ENCODE measurements at places on chromosomes 7 and 10.

- no peak for DNase-seq
Measured at GRCh38 chr10:76583711-76584161, 1053.9 kb downstream of the KCNMA1 start.

GRCh38 chr7:91837397-91838070 is 43.0 kb downstream of the MTERF1 start:
- DNase-seq: no peak

DNA sequence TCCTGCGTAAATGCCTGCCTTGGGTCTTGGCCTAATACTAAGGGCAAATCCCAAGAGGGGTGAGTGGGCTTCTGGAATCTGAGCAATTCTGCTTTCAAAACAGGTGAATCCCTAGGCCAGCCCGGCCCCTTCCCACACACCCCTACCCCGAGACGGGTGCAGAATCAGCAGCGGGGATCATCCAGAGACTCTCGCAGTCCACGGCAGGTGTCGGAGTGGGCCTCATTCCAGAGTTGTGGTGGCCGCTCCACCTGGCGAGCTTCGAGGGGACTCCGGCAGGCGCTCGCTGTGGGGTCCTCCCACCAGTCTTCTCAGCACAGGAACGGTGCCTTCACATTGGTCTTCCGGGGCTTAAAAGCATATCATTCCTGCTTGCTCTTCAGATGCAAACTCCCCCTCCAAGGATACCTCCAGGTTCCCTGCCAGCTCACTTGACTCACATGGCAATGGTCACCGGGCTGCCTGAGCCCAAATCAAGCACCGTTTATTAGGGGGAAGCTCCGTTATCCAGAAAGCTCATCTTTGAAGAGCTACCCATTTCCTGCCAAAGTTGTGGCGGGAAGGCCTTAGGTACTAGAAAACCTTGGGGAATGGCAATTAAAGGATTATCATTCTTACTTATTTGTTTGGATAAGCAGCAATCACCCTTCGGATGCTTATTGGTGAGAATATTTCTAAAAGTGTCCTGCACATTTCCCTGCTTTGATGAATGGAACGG is 67.6 kb downstream of the PRKAG2 start:
- DNase-seq: no peak

GRCh38 chr7:23369100-23369499 is 70.0 kb downstream of the MALSU1 start:
- no peak for DNase-seq

DNA sequence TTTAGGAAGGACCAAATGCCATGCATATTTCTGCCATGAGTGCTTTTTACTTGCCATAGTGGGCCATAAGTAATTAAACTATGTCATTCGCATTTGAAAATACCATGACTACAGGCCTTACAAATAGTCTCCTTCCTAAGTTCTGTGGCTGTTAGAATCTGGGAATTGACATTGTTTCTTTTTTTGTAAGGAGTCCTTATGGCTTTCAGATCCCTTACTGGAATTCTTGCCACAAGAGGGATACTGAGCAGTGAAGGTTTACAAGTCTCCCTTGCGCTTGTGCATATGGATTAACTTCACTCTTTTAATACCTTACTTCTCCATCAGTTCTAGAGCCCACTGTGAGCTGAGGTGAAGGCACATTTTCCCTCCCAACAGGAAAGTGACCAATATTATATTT is 166.0 kb downstream of the NRG3 start:
- no peak for DNase-seq

DNA sequence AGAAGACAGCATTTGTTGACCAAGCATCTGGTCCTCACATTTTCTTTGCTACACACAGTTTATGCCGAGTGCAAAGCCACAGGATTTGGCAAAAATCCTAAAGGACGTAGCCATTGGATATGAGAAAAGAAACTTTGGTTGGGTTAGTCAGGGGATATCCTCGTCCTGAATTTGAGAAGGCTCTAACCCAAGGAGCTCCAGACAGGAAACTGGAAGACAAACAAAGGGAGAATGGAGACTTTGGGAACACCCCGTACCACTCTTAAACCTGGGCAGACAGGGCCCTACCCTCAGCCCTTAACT is 146.6 kb upstream of the FRMD4A start:
- DNase-seq: no peak

GRCh38 chr10:18737841-18738240 is 78.6 kb downstream of the ARL5B start:
- DNase-seq: no peak

GRCh38 chr7:41881331-41882130 is 178.6 kb upstream of the INHBA start:
- peak; percentile 39 for DNase-seq

DNA sequence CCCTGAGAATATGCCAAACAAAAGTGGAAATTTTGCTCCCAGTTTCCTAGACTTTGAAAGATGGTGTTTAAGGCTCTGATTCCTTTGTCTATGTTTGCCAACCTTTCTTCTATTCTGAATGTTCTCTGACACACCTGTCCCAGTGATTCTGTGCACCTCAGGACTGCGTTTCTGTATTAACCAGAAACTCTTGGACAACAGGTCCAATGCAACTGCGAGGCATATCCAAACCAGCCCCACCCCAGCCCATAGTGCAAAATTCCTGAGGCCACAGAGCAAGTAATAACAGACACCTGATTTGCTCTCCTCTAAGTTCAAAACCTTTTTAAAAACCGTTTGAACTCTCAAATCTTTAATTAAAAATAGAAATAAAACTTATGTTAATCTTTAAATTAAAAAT is 37.0 kb upstream of the MSRB2 start:
- no peak for DNase-seq

DNA sequence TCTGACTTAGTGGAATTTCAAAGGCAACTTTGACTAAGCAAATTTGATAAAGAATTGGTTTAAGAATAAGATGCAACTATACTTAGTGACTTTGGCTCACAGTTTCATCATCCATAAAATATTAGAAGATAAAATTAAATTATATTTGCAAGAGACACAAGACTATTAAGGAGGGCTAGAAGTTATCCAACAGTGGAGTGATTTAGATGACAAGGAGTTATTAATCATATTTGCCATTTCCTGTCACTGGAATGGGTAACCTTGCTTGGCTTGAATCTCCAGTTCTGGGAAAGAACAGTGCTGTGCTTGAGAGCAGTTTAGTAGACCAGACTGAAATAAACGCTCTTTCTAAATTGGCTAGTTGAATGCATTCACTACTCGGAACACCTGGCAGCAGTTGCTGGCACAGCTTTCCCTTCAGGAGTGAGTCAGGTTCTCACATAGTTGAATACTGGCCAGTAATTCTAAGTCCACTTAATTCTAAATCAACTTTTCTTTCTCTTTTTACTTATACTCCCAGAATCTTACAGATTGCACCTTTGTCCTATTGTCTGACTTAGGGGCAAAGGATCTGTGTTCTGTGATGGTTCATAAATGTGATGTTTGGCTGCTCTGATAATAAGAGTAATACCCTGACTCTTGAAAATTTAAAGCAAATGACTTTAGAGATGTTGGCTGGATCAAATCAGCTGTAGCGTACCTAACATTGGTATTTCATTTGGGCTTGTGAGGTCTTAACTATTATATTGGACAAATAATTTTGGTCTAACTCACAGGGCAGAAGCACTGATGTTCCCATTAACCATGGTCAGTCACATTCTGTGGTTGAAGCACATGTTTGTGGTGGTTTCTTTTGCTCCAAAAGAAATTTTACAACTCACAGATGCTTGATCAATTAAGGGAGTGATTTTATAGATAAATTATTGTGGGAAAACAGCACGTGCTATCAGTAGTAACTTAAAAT is 16.6 kb downstream of the STMP1 start:
- DNase-seq: no peak

GRCh38 chr7:107045980-107046379 is 1.5 kb downstream of the PRKAR2B start:
- DNase-seq: no peak

DNA sequence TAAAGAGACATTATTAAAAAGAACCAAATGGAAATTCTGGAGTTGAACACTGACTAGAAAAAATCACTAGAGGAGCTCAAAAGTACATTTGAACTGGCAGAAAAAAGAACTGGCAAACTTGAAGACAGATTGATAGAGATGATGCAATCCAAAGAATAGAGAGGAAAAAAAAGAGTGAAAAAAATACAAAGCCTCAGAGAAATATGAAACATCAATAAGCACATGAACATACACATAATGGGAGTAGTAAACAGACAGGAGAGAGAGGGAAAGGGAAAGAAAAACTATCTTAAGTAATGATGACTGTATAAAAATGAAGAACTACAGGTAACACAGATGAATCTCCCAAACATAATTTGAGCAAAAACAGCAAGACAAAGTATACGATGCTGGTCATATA is 61.1 kb downstream of the CNOT4 start:
- DNase-seq: no peak

GRCh38 chr7:106418094-106418493 is 133.3 kb upstream of the NAMPT start:
- DNase-seq: no peak

DNA sequence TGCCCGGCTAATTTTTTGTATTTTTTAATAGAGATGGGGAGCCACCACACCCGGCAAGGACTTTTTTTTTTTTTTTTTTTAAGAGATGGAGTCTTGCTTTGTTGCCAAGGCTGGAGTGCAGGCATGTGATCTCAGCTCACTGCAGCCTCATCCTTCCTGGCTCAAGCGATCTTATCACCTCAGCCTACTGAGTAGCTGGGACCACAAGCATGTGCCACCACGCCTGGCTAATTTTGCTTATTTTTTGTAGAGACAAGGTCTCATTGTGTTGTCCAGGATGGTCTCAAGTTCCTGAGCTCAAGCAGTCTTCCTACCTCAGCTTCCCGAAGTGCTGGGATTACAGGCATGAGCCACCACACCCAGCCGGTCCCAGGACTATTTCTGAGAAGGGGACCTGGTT is 9.3 kb upstream of the MCU start:
- DNase-seq: no peak

- DNase-seq: no peak
Measured at GRCh38 chr7:22435720-22436119, 64.3 kb downstream of the STEAP1B start.

DNA sequence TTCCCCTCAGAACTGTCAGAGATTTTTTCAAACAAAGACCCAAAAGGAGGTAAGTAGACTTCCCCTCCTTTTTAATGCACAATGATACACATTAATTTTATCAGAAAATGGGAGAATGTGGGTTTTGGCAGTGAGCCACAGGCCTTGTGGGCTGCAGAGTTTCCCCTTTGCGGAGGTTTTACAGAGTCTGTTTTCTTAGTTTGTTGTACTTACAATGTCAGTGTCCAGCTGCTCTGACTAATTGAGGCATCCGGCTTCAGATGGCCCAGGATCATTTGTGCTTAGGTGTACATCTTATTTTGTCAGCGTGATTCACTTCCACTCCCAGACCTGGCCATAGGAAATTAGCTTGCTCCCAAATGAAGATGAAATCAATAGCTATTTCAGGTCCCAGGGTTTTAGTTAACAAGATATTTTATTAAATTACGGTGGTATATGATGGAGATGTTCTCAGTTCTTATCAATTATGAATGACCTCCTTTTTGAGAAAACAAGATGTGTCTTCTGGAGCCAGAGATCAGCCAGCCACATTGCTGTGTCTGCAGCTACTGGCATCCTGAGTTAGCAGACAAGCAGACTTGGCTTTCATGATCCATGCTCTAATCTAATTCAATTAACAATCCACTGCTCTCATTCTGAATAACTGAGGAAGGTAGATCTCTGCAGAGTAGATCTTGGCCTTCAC is 1086.6 kb upstream of the SORCS1 start:
- no peak for DNase-seq

- no peak for DNase-seq
Measured at GRCh38 chr10:1434912-1435692, 302.2 kb downstream of the ADARB2 start.

GRCh38 chr10:127227663-127228062 is 31.3 kb upstream of the INSYN2A start:
- no peak for DNase-seq

DNA sequence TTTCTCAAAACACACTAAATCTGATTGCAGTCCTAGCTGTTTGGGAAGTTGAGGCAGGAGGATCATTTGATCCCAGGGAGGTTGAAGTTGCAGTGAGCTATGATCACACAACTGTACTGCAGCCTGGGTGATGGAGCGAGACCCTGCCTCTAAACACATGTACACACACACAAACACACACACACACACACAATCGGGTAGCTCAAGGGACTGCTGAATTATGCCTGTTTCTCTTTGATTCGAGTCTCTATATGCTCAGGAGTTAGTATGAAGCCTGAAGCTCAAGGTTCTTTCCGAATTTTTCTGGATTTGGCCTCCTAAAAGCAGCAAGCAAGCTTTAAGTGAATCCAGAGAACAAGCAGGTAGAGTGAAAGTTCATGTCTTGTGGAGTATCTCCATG is 22.5 kb downstream of the PRTFDC1 start:
- DNase-seq: no peak

DNA sequence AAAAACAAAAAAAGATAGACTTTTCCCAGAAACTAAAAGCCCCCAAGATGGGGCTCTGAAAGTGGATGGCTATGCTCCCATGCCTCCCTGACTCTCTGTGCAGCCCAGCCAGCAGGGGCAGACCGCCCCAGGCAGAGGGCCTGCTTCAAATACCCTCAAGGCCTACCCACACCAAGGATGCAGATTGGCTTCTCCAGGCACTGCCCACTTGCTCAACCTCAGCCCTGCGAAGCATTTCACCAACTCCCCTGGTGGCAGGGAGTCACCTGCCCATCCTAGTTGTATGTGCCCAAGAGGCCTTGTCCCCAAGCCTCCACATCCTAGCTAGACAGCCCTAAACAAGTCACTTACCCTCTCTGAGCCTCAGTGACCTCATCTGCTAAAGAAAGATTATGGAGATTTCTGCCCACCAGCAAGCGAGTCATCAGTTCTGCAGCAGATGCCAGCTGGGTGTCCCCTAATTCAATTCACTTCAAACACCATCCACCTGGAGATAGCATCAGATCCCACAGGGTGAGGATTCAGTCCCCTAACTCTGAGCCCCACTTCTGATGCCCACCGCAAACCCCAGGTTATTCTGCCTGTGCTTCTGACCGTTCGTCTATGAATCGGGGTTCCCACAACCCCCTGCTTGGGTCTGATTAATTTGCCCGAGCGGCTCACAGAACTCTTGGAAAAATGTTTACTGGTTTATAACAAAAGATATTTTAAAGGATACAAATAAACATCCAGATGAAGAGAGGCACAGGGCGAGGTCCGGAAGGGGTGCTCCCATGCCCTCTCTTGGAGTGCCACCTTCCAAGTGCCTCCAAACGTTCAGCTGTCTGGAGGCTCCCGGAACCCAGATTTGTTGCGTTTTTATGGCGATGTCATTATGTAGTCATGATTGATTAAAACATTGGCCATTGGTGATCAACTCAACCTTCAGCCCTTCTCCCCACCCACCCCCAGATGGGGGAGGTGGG is 18.6 kb upstream of the ZMIZ1 start:
- no peak for DNase-seq

- DNase-seq: no peak
Measured at GRCh38 chr10:48801001-48801421, 116.3 kb downstream of the WDFY4 start.
